Stimulated activated CD4-positive, alpha-beta T cell treated with anti-CD3 and anti-CD28 coated beads, TNF-alpha, amount 100 ng/mL, for 48 hours (primary cell): ENCODE measurements at places on chromosomes 6 and 20.

- DNase-seq: no peak
Measured at GRCh38 chr6:31354158-31354863, 2.7 kb downstream of the HLA-B start.

DNA sequence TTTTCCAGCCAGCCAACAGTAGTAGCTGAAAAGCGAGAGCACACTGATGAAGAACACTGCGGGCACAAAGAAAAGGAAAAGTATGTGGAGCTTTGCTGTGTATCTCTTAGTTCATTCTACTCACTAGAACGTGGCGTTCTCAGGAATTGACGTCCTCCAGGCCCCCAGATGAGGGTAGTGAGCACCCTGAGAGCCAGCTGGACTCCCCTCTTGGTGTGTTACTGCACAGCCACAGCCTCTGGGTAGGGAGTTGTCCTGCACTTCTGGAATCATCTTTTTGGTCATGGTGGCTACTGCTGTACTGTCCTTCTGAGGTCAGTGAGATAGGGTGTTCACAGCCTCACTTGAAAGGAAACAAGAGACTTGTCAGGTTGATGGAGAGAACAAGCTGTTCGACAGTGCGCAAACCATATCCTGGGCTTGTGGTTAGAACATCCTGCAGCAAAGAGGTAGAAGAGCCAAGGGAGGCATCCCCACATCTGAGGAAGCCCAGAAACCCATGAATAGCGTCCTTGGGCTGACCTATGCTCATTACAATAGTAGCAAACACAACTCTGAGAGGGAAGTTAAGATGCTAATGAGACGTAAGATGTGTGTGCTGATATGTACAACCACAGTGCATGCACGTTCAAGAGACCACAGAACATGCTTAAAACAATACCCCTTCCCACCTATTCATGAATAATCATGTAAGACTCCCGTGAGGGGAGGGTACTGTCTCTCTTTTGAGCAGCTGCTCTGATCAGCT is 14.6 kb upstream of the HLA-F start:
- no peak for DNase-seq

DNA sequence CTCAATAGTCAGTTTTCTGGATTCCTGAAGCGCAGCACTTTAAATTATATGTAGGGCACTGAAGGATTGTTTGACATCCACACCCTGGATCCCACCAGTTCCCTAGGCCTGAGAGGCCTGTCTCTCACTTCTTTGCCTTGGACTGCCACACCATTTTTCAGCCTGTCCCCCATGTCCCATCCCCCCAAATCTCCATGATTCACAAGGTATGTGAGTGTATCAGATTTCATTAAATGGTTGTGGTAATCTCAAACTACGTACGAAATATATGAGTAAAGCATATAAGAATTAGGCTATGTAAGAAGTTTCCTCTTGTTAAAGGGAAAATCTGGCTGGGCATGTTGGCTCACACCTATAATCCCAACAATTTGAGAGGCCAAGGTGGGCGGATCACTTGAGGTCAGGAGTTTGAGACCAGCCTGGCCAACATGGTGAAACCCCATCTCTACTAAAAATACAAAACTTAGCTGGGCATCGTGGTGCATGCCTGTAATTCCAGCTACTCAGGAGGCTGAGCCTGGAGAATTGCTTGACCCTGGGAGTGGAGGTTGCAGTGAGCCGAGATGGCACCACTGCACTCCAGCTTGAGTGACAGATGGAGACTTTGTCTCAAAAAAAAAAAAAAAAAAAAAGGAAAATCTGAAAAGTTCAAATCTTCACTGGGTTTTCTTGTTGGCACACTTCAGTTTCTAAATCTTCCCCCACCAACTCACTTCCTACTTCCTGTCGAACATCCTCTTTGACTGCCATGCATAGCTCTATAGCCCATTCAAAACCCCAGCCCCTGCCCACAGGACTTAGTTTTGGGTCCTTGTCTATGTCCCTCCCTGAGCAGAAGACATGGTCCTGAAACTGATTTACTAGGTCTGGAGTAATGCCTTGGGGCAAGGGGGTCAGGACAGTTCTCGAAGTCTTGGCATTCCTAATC is 97.3 kb upstream of the SHLD1 start:
- no peak for DNase-seq

DNA sequence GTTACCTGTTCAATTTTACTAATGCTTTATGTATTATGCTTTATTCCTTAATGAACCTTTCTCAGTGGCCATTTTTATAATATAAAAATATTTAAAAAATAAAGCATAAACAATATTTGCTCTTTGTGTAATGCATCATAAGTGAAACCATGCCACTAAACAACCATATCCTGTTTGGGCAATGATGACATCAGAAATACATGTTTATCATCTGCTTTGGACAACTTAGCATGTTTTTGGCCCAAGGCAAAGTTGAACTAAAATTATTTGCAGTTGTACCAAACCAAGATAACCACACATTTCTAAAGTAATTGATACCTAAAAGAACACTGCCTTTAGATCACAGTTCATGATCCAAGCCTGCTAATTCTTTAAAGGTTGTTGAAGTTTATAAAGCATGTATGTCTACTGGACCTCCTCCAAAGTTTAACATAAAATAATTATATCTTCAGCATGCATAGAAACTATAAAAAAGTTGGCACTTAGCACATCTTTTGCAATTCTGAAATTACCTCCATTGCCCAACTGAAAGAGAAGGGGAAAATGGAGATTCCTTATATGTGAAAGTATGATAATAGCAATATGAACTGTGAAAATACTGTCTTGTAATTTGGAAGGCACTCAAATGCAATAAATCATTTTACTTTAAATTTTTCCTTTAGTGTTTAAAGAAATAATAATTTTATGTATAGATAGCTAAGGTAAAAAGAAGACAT is 325.6 kb upstream of the RUNX2 start:
- DNase-seq: no peak

- no peak for DNase-seq
Measured at GRCh38 chr6:155309150-155309549, 5.1 kb downstream of the TFB1M start.

DNA sequence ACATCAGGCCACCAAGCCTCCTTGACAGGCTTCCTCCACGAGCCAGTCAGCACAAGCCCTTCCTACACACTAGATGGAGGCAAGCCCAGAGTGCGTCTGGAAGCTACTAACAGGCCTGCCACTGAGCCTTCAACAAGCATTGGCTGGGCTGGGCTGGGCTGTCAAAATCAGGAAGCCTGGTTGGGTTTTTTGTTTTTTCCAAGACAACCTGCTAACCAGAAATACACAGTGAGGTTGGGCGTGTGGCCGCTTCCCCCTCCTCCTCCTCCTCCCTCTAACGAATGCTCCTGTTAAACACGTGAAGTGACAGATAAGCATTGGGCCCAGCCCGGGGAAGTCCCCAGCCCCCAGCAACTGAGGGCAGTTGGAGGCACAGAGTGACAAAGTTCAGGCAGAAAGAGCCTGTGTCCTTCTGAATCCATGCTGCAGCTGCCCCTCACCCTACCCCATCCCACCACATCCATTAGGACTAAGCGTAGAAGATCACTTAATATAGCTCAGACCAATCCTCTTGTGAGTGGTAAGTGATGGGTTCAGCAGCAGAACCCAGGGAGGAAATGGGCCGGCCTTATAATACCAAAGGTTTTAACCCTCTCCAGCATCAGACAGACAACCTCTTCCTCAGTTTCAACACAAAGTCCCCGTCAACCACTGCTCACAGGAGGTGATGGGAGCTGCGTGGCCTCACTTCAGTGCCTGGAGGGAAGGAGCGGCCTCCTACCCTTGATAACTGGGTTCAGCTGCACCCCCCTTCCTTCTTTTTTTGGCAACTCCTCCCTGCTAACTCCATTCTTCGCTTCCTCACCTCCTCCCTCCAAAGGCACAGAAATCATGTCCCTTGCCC is 1.1 kb downstream of the NFATC2 start:
- DNase-seq: peak; percentile 80

DNA sequence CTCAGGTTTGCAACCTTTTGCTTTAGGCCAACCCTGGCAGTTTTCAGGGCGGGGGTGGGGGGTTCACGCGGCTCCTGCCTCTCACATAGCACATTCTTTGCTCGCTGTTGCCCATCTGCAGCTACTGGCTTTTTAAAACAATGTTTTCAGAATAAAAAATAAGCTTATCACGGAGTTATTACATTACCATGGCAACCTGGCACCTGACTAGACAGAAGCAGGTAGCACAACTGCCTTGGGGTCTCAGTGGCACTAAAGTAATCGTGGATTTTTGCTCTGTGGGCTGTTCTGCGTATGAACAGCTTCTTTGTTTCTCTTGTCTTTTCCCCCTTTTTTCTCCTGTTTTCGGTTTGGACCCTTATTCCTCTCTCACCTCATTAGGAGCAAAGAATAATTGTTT is 9.1 kb upstream of the MANBAL start:
- no peak for DNase-seq

DNA sequence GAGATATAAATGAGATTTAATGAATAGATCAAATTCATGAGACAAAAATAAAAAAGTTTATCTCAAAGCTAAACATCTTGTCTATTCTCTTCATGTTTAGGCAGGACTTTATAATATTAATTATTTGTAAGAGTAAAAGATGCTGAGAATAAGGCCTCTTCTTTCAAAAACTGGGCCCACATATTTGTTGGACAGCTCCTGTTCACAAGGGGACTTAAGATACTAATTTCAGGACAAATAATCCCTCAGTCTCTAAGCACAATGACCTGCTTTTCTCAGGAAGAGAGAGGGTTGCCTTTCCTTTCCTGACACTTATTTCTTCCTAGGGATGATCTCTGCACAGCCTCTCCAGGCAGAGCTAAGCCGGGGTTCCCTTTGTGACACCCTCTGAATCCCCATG is 43.3 kb downstream of the NOX3 start:
- DNase-seq: no peak

GRCh38 chr20:32445539-32446273 is 87.6 kb downstream of the ASXL1 start:
- DNase-seq: no peak

- DNase-seq: no peak
Measured at GRCh38 chr20:12409501-12409900, 491.8 kb downstream of the BTBD3 start.

DNA sequence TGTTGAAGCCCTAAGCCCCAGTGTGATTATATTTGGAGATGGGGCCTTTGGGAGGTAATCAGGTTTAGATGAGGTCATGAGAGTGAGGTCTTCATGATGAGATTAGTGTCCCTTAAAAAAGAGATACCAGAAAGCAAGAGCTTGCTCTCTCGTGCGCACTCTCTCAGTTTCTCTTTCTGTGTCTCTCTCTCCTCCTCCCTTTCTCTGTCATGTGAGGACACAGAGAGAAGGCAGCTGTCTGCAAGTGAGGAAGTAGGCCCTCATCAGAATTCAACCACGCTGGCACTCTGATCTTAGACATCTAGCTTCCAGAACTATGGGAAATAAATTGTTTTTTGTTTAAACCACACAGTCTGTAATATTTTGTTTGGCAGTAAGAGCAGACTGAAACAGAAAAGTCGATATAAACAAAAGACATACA is 180.5 kb downstream of the IBTK start:
- no peak for DNase-seq

DNA sequence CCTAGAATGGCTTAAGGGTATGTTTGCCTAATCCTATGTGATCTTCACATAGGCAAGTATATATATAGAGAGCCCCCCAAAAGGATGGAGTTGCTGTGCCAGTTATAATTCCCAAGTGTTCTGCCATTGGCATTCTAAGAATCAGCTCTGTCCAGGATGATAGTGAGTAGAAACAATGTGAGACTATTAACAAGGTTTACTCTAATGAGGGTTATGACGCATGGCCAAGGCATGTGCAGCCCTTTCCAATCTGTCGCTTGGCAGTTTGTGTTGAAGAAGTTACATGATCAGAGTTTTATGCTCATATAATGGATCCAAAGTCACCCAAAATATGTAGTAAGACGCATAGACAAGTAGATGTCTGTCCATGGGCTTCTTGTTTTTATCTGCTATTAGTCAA is 33.6 kb downstream of the VGLL2 start:
- DNase-seq: no peak

- DNase-seq: no peak
Measured at GRCh38 chr6:138970856-138971425, 17.1 kb downstream of the REPS1 start.

DNA sequence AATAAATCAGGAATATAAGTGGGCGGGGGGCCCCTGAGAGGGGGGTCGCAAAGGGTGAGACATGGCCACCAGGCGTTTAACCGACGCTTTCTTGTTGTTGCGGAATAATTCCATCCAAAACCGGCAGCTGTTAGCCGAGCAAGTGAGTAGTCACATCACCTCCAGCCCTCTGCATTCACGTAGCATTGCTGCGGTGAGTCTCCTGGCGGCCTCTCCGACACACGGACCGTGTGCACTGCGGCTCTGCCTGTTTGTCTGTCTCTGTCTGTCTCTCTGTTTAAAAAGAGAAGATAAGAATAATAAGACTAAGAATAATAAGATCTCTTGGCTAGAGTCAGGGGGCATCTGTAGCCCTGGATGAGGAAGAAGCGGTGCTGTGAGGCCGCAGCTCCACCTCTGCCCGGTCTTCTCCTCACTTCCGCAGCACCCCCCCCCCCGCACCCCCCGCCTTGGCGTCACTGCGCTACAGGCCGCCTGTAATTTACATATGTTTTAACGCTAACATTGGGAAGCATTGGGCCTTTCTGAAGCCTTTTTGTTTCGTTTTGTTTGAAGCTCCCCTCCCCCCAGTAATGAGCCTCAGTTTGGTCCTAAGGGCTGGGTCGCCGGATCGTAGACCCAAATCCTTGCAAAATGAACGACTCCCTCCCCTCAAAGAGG is 993 bp downstream of the STX16 start:
- no peak for DNase-seq

DNA sequence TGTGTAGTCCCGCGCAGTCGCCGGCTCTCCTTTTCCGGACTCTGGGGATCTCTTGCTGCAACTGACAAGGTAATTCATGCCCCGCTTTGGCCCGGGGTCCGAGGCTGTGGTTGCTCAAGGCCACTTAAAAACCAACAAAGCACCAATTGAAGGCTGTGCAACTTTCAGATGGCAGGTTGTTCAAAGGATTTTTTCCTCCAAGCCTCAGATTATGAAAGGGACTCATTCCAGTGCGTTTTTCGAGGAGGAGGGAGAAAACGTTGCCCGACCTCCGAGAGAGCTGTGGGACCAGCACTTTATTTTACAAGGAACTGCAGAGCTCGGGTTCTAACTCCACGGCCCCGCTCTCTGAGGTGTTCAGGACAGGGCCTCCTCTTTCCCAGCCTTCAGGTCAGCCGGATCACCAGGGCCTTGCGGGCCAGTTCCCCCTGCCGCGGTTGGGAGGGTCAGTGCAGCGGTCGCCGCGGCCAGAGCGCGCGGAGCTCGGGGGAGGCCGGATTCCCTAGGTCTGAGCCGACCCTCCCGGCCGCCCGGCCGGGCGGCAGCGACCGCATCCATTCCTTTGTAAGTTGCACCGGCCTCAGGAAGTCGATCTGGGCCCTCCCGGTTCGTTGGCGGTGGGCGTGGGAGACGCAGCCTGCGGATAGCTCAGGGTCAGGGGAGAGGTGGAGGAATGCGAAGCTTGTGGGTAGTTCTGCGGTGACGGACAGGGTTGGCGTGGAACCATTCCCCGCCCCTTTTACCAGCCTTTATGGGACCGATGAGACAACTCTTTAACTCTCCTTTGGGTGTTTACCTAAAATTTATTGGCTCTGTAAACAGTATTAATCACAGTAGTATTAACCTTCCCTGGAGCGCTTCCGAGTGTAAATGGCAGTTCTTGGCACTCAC is 1.6 kb downstream of the UTRN start:
- DNase-seq: no peak

GRCh38 chr20:36364506-36364905 is 58.4 kb downstream of the DLGAP4 start:
- no peak for DNase-seq

- DNase-seq: no peak
Measured at GRCh38 chr6:35309611-35310264, 12.1 kb downstream of the DEF6 start.

- DNase-seq: no peak
Measured at GRCh38 chr20:33013701-33014326, 6.3 kb downstream of the BPIFB2 start.
